Liver (tissue), 10 donors: ENCODE measurements at places on chromosomes 11 and 22. TPM values are rescaled to one million over a fixed set of nuclear protein-coding genes. Genes with fewer than 3 reads are reported as not detected.

The SLC7A4 gene
- total RNA-seq = 0.42 TPM

The SEC14L3 gene
- total RNA-seq = not detected

DNA sequence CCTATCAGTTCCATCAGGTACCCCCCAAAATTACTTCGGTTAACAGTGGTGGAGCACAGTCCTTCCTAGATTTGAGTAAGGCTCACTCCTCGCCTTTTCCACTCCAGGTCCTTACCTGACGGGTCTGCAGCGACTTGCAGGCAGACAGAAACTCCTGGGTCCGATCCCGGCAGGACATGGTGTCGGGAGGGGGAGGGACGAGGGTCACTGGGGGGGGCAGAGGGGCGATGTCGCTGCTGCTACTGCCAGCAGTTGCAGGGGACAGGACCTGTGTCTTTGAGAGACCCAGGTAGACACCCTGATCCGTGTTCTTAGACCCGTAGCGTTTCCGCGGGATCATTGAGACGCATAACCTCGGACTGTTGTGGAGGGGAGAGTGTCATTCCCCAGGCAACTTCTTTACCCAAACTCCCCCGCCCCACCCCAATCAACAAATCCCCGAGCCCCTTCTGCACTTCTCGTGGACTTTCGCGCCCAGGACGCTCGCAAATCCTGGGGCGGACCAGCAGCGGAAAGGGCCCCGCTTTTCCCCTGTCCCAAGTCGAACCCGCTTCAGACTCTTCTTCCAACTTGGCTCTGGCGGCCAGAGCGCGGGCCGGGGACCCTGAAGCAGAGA is 839 bp downstream of the STX5 start:
- DNase-seq = peak; percentile 38

GRCh38 chr11:2813141-2813908 is 72.2 kb downstream of the CDKN1C start:
- no peak for DNase-seq

- DNase-seq = no peak
Measured at GRCh38 chr11:102448869-102449224, 3.7 kb downstream of the TMEM123 start.
